ENCODE measurements at places on chromosomes 3 and 15.
A peak's percentile ranks its signal among the peaks of the same experiment; 100 is the strongest.

GRCh38 chr3:35707904-35708303 is 68.6 kb downstream of the ARPP21 start:
- no peak for DNase-seq

- no peak for DNase-seq
Measured at GRCh38 chr3:18194431-18194830, 230.7 kb downstream of the SATB1 start.

DNA sequence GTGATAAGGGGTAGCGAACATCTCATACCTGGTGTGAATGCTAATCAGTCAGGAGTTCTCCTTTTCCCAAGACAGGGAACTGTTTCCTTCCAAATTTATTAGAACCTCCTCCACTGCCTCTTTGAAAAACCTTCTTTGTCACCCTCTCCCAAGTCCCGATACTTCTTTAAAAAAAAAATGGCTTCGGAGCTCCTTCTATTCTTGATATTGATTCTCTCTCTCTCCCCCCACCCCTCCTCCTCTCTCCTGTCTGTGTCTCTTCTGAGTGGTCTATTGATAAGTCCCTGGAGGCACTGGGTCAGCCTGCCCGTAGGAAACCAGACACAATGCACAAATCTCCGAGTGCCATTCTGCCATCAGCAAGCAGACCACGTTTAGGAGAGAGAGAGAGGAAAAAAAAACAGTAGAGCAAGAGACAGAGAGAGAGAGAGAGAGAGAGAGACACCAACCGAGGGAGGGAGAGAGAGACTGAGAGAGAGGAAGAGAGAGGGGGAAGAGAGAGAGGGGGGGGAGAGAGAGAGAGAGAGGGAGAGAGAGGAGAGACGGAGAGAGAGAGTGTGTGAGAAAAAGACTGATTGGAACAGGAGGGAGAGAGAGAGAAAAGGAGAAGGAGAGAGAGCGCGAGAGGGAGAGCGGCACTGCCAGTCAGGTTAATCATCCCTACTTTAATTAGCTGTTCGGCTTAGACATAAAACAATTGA is 160.9 kb downstream of the TIGIT start:
- DNase-seq, result peak; percentile 14

GRCh38 chr3:196782511-196782910 is 42.9 kb downstream of the PAK2 start:
- DNase-seq, result no peak

GRCh38 chr3:30980993-30981392 is 86.5 kb upstream of the GADL1 start:
- DNase-seq, result no peak

DNA sequence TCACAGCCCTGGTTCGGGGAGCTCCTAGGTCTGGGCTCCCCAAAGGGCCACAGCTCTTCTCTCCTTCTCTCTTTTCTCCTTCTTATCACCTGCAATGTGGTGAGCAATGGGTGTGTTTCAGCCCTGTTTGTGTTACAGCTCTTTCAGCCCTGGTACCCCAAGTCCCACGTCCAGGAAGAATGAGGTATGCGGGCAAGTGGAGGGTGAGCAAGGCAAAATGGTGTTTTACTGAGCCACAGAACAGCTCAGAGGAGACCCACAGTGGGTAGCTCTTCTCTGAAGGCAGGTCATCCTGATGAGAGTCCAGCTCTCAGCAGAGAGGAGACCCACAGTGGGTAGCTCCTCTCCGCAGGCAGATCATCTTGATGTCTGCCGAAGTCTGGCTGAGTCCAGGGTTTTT is 86.8 kb downstream of the BFSP2 start:
- DNase-seq, result no peak

DNA sequence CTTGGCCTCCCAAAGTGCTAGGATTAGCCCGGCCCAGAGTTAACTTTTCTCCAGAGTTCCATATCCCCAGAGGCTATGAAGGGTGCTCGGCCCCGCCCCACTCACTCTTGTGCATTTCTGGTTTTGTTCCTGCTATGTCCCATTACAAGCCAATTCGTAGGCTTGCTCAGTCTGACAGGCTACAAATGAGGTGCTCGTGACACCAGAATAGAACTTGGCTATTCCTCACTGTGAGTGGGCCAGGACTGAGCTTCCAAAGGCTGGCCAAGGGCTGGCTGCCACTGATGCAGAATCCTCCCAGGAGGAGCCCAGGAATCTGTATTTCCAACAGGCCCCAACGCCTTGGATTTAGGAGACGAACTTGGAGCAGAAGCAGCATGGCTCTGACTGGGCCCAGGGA is 282.7 kb upstream of the C2CD4B start:
- no peak for DNase-seq
